Stimulated activated CD8-positive, alpha-beta memory T cell treated with anti-CD3 and anti-CD28 coated beads, Interleukin-12 subunit alpha, Interleukin-12 subunit beta, amount 100 ng/mL, for 1 hour (primary cell): ENCODE measurements at places on chromosomes 1 and 21.

GRCh38 chr1:207026104-207026534, 6.4 kb downstream of the C1orf116 start:
- no peak for DNase-seq

DNA sequence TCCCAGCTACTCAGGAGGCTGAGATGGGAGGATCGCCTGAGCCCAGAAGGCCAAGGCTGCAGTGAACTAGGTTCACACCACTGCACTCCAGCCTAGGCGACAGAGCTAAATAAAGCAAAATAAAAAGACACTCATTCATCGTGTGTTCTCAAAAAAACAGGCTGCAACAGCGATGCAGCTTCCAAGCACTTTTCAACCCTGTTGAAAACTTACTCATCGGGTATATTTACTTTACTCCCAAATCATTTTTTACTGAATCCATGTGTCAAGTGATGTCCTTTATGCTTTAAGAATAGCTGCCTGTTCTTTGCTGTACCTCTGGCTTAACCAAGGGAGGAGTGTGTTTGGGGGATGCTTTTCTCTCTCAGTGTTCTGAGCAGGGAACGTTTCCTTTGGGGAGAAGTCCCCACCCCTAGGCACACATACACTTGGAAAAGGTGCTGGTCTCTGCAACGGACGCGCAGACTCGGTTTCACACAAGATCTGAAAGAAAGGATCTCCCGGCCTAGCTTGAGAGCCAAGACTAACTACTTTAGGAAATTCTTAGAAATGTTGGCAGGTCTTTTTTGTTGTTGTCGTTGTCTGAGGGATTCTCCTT, 1.4 kb downstream of the MAP1LC3C start:
- DNase-seq, result no peak

- no peak for DNase-seq
Measured at GRCh38 chr1:29119121-29119929, 4.4 kb downstream of the TMEM200B start.

GRCh38 chr1:156177919-156178654, 15.8 kb upstream of the SLC25A44 start:
- no peak for DNase-seq

DNA sequence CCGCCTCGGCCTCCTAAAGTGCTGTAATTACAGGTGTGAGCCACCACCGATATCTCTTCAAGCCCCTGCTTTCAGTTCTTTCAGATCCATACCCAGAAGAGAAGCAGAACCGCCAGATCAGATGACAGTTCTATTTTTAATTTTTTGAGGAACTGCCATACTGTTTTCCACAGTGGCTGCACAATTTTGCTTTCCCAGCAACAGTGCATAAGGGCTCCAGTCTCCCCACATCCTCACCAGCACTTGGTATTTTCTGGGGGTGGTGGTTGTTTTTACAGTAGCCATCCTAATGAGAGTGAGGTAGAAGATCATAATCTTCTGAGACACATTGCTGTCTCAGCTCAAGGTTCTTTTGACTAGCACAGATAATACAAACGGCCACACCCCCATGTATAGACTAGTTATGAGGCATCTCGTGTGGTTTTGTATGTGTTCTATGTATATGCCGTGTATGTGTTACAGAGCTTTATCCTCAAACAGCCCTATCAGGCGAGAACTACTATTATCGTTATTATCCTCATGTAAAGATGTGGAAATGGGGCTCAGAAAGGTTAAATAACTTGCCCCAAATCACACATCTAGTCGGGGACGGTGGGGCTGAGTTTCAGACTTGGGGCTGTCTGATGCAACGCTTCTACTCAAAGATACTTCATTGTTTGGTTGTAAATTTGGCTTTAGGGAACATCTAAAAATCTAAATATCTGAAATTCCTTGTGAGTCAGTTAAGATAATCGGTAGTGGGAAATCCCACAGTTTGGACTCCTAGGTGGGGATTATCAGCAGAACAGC, 12.0 kb downstream of the FHAD1 start:
- no peak for DNase-seq
